ENCODE measurements at places on chromosomes 3 and 15.

- no peak for DNase-seq
Observed at GRCh38 chr3:177752831-177753230, 555.5 kb upstream of the TBL1XR1 start.

DNA sequence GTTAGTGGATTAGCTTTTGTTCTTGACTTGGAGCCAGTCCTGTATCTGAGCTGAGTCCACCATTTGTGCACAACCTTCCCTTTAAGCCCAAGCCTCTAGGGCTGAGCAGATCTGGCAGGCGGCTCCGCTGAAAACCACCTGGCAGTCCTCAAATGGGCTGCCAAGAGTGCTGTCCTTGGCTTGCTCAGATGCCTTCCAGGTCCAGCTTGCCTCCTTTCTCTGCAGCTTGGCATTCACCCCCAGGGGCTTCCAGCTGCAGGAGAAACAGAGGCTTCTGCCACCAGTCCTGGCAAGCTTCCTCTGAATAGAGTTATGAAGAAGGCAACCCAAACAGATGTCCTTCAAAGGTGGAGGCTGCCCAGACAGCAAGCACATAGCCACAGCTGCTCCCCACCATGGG is 96.7 kb downstream of the LRTM1 start:
- no peak for DNase-seq

GRCh38 chr3:122063908-122064307 is 8.7 kb downstream of the CD86 start:
- peak; percentile 80 for DNase-seq

GRCh38 chr3:122782804-122783203 is 10.8 kb downstream of the HSPBAP1 start:
- no peak for DNase-seq
